ENCODE measurements at places on chromosomes 5 and 9.

DNA sequence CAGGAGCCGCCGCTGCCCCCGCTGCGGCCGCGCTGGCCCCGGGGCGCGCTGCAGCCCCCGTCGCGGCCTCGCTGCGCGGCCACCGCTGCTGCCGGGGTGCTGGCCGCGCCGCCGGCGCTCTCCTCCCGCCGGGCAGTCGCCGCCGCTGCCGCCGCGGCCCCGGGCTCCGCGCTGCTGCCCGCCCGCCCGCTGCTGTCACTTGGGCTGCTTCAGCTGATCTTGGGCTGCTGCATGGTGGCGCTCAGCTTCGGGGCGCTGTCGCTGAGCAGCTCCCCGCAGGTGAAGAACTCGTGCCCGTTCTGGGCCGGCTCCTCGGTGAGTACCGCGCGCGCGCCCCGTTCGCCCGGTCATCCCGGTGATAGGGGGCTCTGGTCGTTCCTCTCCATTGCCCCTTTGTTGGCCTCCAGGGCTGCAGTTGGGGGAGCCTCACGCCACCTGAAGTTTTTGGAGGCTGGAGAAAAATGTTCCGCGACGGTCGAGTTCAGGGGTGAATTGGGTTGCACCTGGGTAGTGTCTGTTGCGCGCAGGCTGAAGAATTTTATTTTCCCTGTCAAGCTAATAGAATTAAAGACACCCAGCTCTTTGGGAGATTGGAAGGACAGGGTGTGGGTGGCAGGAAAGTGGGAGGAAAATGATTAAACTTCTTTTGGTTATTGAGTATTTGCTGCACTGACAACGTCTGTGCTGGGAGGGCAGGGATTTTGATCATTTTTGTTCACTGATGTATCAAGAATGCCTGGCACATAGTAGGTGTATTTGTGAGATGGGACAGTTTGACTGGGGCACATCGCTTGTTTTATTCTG is 596 bp downstream of the ENTREP1 start:
- no peak for DNase-seq

DNA sequence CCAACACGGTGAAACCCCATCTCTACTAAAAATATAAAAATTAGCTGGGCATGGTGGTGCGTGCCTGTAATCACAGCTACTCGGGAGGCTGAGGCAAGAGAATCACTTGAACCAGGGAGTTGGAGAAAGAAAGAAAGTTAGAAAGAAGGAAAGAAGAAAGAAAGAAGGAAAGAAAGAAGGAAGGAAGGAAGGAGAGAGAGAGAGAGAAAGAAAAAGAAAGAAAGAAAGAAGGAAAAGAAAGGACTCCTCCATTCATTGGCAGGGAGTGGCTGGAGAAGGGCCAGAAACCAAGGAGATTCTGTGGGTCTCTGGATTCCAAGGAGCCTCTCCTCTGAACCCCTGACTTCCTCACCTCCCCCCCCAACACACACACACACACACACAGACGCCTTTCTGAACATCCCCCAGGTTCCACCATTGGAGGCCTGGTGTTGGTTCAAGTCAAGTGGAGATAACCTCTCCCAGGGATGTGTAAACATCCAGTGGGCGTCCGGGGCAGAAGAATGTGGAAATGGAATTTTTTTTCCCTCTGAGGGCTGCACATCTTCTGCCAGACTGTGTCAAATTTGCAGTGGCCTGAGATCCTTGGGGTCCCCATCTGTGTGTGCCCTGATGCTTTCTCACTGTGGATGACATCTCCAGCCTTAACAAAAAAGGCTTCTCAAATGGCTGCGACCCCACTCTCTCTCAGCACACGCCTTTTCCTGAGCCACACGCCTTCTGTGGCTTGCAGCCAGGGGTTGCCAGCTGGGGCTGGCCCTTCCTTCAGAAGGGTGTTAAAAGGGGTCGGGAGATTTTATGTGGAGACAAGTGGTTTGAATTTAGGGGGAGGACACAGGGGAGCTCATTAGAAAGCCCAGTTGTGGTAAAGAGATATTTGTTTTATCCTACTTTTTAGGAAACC is 109.3 kb upstream of the HAND1 start:
- DNase-seq = no peak

DNA sequence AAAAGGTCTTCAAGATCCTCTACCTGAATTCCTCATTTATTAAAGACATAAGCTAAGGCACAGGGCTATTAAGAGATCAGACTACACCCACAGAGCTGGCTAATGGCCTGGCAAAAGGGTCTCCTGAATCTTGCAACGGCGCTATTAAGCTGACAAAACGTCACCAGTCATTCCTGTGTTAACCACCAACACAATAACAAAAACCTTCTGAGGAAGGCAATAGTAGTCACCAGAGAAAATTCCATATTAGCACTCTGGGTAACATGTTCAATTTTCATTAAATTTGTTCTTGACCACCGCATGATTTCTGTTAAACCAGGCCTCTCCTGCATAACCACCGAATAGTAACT is 77.0 kb downstream of the GNAQ start:
- DNase-seq = no peak

GRCh38 chr5:121915765-121916164 is 46.0 kb upstream of the SRFBP1 start:
- no peak for DNase-seq

- no peak for DNase-seq
Measured at GRCh38 chr5:58114324-58114723, 345.6 kb downstream of the PLK2 start.

DNA sequence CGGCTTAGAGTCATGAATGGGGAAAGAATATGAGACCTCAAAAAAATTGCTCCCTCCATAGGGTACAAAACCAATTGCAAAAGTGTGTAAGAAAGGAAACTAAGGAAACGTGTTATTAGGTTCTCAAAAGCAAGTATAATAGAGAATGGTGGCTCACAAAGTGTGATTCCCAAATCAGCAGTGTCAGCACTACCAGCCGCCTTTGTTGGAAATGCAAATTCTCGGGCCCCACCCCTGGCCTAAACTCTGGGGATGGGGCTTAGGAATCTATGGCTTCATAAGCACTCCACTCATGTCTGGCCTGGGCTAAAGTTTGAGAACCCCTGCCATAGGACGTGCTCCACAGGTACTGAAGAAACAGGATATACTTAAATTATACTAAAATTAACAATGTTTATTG is 1.6 kb upstream of the CCDC69 start:
- no peak for DNase-seq

- no peak for DNase-seq
Measured at GRCh38 chr5:71705421-71705820, 13.7 kb upstream of the CARTPT start.

GRCh38 chr5:159453209-159453608 is 122.9 kb upstream of the IL12B start:
- no peak for DNase-seq

DNA sequence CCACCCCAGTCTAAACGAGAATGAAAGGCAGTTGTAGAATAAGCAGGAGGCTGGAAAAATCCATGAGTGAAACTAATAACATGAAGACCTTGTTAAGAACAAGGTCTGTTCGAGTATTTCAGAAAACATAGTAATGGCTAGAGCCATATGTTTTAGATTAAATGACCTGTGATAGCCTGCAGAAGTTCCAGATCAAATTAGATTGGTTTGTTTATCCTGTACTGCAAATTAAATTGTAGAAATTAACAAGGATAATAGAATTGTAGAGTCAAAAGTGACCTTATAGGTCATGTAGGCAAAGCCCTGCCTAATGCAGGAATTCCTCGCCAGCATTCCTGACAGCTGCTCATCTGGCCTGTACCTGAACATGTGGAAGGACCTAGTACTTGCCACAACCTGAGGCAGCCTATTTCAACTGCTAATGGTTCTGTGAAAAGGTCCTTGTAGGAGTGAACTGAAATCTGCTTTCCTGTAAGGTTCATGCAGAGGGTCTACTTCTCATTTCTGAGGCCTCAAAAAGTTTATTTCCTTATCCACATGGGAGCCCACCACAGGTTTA is 17.2 kb downstream of the LIX1 start:
- DNase-seq = no peak

DNA sequence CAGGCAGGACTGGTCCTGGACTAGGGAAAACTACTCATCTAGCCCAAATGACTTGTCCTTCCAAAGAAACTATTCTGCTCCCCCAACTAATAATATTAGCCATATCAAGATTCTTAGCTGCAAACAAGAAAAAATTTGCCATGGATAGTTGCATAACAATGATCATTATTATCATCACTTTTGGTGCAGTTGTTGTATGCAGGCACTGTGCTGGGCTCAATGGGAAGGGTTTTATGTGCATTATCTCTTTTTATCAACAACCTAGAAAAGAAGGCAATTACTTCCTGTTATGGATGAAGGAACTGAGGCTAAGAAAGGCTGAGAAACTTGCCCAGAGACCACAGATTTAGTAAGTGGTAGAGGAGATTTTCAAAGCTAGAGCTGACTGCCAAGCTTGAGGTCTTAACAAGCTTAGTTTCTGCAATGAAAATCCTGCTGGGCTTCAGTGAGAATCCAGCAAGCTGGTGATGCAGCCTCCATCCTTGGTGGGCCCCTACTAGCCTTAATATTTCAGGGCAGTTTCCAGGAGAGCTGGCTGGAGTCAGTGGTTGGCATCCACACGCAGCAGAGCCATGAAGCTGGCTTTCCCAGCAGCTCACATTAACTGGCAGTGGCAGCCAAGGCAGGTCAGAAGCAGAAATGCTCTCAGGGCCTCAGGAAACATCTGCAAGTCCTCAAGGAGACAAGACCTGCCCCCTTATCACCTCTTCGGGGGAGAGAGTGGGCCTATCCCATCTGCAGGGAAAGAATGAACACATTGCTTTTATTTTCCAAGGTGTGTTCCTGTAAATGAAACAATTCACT is 20.5 kb upstream of the MEGF9 start:
- DNase-seq = no peak

DNA sequence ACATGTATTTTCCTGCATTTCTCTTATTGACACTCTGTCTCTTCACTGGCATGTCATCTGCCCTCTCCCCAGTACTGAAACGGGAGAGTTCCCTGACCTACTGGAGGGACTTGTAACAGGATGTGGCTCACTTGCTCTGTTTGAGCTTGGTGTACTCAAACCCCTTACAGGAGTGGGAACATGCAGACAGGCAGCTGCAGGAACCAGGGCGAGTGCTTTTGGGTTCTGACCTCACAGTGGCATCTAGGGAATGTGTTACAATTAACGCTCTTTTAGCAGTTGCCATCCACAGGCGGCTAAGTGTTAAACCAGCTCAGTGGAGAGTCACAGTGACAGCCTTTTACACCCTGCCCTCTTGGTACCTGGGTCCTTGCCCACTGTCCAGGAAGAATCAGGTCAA is 300.3 kb upstream of the GRAMD2B start:
- no peak for DNase-seq

DNA sequence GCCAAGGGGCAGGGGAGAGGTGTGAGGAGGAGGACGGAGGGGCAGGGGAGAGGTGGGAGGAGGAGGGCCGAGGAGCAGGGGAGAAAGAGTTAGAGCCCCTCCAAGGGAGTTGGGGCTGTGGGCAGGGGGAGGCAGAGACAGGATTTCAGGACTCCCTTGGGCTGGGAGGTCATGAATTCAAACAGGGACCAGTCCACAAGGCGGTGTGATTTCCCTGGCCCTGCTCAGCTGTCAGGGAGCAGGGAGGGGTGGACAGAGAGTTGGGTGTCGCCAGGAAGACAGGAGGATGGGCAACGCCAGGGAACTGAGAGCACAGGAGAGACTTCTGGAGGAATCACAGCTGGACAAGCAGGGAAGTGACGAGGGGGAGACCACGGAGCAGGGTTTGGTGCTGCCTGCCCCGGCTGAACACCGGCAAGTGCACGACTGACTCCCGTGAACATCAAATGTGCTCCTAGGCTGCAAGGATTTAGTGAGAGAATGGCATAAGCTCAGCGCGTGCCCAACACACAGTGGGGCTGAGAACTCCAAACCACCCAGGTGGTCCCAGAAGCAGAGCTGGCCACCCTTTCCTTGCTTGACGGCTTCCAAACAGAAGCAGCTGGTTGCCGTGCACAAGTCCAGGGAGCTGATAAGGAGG is 17.8 kb upstream of the OLFM1 start:
- peak; percentile 4 for DNase-seq

DNA sequence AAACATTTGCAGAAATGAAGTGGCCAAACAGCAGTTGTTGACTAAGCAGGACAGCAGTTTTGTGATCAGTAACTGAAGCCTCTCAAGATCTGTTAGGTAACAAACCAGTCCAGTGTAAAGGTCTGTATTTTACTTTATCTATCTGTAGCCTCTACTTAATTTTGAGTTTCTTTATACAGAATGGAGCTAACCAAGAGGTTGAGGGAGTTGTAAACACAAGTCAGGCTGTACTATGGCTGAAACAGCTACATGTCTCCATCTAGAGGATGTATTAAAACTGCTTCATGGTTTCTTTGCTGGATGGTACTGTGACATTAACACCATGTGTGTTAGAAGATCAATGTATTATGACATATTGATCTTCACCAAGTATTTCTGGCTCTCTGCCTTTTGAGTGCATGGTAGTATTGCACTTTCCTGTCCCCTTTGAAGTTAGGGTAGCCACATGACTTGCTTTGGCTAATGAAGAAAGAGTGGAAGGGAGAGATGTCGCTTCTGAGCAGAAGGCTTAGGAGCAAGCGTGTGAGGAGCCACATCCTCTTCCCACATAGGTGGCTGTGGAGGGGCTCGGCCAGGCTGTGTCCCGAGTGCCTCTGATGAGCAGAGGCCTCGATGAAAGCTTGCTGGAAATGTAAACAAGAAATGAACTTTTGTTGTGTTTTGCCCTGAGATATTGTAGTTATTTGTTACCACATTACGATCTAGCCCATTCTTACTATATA is 105.6 kb upstream of the PCA3 start:
- DNase-seq = no peak

DNA sequence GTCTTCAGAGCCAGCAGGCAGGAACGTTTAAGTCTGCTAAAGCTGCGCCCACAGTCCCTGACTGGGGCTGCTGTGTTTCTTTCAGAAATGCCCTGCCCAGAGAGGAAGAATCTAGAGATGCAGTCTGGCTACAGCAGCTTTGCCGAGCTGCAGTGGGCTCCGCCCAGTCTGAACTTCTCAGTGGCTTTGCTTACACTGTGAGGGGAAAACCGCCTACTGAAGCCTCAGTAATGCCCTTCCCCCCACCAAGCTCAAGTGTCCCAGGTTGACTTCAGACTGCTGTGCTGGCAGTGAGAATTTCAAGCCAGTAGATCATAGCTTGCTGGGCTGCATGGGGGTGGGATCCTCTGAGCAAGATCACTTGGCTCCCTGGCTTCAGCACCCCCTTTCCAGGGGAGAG is 78.4 kb downstream of the SREK1 start:
- no peak for DNase-seq
